ENCODE measurements at places on chromosomes 1 and 21. TPM values are rescaled to one million over a fixed set of nuclear protein-coding genes. Genes with fewer than 3 reads are reported as not detected.

- DNase-seq: no peak
These were observed 103.2 kb downstream of the SGIP1 start for GRCh38 chr1:66637146-66637545.

DNA sequence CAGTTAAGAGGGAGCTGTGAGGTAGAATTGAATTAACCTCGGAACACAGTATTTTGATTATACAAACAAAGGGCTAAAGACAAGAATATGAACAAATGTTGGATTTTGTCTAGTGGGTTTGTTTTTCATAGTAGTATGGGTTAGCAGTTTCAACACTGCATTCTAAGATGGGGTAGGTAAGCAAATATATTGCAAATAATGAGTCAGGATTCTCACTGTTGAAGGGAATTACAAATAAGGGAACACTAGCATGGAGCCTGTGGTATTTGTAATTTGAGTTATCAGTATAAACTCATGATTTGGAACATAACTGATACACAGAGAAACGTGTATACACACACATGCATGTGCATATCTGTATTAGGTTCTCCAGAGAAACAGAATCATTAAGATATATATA, 44.5 kb downstream of the CD55 start:
- DNase-seq: no peak

GRCh38 chr1:90919190-90919719, 102.6 kb downstream of the ZNF644 start:
- peak; percentile 3 for DNase-seq

- no peak for DNase-seq
These were observed 2.8 kb downstream of the ARHGEF16 start for GRCh38 chr1:3456964-3457909.

DNA sequence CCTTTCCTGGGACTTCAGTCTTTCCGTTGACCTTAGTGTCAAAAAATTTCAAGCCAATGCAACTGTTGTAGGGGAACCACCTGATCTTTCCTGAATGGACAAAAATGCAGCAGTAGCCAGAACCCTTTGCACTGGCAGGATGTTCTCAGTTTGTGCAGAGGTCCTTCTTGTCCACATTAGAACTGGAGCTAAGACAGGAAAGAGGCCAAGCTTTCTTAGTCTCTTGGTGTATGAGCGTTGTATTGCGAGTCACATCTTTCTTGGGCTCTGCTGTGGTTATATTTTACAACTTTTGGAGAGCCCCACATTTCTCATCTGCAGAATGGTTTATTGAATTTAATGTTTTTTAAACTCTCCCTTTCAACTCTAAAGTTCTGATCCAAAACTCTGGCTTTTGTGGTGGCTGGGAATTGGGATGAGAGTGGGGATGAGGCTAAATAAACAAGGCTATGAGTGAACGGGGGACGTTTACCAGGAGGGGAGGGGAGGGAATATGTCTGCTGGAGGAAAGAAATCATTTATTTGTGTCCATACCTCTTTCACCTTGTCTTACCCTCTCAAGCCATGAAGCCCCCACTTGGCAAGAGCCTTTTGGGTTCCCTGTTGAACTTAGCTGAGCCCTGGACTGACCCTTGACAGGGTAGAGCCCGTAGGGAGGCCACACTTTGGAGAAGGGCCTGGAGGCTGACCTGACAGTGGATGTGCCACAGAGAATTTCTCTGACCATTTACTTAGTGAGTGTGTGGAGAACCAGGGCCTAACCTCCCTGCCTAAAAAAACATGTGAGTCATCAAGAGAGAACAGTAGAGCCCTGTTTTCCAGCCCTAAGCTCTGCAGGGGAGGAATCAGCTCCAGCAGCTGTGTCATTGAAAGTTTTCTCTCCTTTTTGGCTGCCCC, 586 bp downstream of the CHI3L2 start:
- no peak for DNase-seq

ATP1A4 gene
- 0.17 TPM for total RNA-seq

SLC16A4 gene
- 0.56 TPM for total RNA-seq

PDE4B gene
- 1.2 TPM for total RNA-seq
